H1 (cell line): ENCODE measurements at places on chromosomes 6 and 20. TPM values are rescaled to one million over a fixed set of nuclear protein-coding genes. Genes with fewer than 3 reads are reported as not detected.

ZKSCAN3 gene
- polyA plus RNA-seq = 2.7 TPM in 2 replicates

SLC25A27 gene
- polyA plus RNA-seq = 4.9 and 7.3 TPM in 2 replicates

GNMT gene
- polyA plus RNA-seq = 3.4 and 4.3 TPM in 2 replicates

ANKRD6 gene
- polyA plus RNA-seq = 5.9 and 6.2 TPM in 2 replicates

REM1 gene
- 0.05 TPM in 2 replicates for polyA plus RNA-seq

CLIC5 gene
- 0.12 and 0.24 TPM in 2 replicates for polyA plus RNA-seq

CCN6 gene
- polyA plus RNA-seq = not detected in 2 replicates

MICAL1 gene
- polyA plus RNA-seq = 42.5 and 61.9 TPM in 2 replicates

DSTN gene
- polyA plus RNA-seq = 21.9 and 43.3 TPM in 2 replicates

CDH26 gene
- polyA plus RNA-seq = 0.78 and 1.5 TPM in 2 replicates

HLA-DRB5 gene
- 0.83 and 0.86 TPM in 2 replicates for polyA plus RNA-seq

LKAAEAR1 gene
- 0.53 and 0.91 TPM in 2 replicates for polyA plus RNA-seq

EPHA7 gene
- polyA plus RNA-seq = 0.74 and 1.3 TPM in 2 replicates

CD93 gene
- under 0.01 and 0.02 TPM in 2 replicates for polyA plus RNA-seq
